ENCODE measurements at places on chromosomes 4 and X. TPM values are rescaled to one million over a fixed set of nuclear protein-coding genes. Genes with fewer than 3 reads are reported as not detected.

PDS5A gene
- 111 TPM for total RNA-seq

HHIP gene
- not detected for total RNA-seq

C4orf54 gene
- not detected for total RNA-seq

SRPX gene
- not detected for total RNA-seq

SPOCK3 gene
- not detected for total RNA-seq

SGMS2 gene
- total RNA-seq: 0.42 TPM

CDS1 gene
- 0.22 TPM for total RNA-seq

TBL1X gene
- total RNA-seq: 52.8 TPM

FOXR2 gene
- total RNA-seq: not detected

SMR3B gene
- not detected for total RNA-seq

CDKL2 gene
- total RNA-seq: 2.2 TPM

GRCh38 chr4:18570370-18570769, 548.8 kb upstream of the LCORL start:
- DNase-seq: no peak

- DNase-seq: peak; percentile 36
Observed at GRCh38 chr4:140243278-140243753, 89.3 kb upstream of the MAML3 start.

- DNase-seq: no peak
Observed at GRCh38 chr4:25863831-25864418, 1.1 kb upstream of the SEL1L3 start.

DNA sequence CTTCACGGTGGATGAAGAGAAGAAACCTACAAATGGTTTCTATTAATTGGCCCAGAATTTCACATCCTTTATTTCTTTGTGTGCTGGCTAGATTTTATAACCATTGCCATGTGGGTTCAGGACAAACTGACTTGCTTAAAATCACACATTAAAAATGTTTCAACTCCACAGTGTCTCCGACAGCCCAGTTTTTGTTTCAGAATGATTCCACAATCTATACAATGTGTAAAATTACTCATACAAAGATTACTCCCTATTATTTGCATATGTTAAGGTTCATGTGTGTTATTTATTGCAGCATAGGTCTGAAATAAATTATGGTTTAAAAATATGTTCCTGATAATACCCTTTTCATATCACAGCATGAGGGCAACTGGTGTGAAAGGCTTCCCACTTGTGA, 20.6 kb downstream of the DCHS2 start:
- no peak for DNase-seq

DNA sequence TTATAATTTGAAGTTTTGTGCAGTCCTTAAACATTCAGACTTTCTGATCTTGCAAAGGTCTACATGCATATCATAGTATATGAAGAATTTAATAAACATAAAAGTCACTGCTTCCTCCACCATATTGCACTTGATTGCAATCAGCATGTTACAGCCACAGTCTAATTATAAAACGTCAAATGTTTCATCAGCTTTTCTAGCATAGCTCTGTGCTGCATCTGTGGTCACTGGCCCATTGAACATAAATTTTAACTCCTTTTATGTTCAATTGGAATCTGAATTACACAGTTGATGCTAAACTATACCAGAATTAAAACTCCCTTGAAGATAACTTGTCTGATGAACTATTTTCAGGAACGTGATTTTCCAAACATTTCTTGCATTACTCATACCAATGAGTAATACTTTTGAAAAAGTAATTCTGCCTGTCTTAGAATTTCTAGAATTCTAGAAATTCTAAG, 329.1 kb downstream of the GALNTL6 start:
- DNase-seq: no peak

DNA sequence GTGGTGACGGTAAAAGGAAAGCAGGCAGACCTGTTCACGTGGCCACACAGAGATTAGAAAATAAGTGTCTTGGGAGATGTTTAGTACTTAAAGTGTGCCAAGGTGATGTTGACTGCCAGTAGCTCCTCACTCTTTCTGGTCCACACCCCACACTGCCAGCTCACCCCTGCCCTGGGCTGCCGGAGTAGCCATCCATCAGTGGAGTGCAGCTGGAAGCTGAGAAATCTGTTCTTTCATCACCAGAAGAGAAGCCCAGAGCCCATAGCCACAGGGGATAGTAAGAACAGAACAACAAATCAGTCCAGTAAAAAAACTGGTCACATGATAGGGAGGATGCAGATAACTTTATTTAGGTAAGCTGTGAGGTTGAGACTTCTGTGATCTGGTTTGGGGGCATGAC, 64.1 kb downstream of the WWC2 start:
- no peak for DNase-seq

GRCh38 chrX:118904218-118904617, 70.2 kb upstream of the LONRF3 start:
- no peak for DNase-seq

DNA sequence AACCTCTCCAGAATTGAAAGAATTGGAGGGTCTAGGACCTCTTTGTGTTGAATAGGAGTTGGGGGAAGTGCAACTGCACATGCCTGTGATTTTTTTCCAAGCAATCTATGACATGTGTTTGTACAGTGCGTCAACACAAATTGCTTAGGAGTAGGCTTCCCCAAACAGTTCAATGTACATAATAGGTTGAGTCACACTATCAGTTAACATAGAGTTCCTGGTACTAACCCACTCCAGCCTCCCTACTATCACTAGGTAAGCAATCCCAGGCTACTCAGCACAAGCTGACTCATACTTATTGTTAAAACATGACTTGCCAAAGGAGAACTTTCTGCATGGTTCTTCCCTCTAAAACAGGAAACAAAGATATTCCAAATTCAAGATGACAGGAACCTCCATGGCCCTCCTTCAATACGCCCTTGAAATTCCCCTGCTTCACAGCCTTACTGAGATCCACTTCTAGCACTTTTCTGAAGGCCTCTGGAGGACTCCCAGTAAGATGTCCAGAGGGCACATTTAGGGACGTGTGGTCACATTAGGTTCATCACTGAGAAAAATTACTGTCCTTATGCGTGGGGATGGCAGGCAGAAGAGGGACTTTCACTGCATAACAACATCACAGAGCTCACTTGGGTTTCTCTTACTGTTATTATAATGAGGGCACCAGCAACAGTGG, 8.4 kb upstream of the VSIG1 start:
- no peak for DNase-seq

GRCh38 chrX:153522259-153522658, 4.8 kb downstream of the ATP2B3 start:
- no peak for DNase-seq

DNA sequence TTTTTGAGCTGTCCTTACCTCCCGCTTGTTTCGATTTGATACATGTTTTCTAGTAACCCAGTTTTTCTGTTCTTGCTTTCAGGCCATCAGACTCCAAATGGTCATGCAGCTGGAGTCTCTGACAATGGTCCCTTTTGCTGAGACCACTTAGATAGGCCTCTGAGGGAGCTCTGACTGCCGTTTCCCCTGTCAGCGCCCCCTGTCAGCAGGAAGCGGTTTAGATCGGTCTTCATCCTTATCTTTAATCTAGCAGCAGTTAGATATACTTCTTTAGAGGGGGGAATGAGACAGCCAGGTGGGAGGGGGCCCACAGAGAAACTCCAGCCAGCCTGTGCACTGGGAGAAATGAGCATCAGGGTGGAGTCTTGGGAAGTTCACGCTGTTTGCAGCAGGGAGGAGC, 457.9 kb downstream of the GPAT3 start:
- DNase-seq: no peak

- DNase-seq: no peak
Observed at GRCh38 chrX:3518870-3519269, 172.4 kb upstream of the MXRA5 start.

GRCh38 chr4:173288296-173288695, 45.9 kb downstream of the HMGB2 start:
- DNase-seq: peak; percentile 80

- no peak for DNase-seq
Observed at GRCh38 chrX:136572030-136572429, 40.0 kb downstream of the VGLL1 start.

DNA sequence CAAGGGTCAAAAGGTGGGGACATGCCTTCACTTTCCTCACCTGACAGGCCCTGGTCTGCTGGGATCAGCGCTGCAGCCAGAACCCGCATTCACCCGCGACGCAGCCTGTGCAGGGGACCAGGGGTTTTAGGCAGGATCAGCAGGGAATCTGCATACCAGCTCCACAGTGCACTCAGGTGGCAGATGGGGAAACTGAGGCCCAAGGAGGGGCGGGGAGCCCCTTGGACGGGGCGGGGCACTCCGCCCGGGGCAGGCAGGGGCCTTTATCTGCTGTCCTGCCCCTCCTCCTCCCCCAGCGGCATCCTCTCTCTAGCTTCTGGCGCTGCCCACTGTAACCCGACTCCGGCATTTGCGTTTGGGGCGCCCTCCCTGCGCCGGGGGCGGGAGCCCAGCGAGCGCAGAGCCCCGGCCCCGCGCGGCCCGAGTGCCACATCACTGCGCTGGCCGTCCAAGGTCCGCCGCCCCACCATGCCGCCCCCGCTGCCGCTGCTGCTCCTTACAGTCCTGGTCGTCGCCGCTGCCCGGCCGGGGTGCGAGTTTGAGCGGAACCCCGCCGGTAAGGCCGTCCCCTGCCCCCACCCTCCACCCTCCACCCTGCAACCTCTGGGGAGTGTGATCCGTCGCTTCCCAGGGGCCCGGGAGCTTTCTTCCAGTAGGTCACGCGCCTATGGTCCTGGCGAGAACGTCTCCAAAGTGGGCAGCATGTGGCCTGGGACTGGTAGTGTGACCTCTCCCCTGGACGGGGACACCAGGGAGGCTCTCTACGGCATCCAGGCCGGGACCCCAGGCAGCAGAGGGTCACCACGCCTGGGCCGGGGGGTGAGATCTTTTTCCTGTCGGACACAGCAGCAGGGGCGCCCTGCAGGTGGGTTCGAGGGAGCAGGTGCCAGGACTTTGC, at the start of gene CPZ:
Gene CPZ, plus strand, starts transcription at position 400 of the 898 bp plus-strand sequence. Its CDS starts 69 bp downstream, at position 469.
- no peak for DNase-seq

DNA sequence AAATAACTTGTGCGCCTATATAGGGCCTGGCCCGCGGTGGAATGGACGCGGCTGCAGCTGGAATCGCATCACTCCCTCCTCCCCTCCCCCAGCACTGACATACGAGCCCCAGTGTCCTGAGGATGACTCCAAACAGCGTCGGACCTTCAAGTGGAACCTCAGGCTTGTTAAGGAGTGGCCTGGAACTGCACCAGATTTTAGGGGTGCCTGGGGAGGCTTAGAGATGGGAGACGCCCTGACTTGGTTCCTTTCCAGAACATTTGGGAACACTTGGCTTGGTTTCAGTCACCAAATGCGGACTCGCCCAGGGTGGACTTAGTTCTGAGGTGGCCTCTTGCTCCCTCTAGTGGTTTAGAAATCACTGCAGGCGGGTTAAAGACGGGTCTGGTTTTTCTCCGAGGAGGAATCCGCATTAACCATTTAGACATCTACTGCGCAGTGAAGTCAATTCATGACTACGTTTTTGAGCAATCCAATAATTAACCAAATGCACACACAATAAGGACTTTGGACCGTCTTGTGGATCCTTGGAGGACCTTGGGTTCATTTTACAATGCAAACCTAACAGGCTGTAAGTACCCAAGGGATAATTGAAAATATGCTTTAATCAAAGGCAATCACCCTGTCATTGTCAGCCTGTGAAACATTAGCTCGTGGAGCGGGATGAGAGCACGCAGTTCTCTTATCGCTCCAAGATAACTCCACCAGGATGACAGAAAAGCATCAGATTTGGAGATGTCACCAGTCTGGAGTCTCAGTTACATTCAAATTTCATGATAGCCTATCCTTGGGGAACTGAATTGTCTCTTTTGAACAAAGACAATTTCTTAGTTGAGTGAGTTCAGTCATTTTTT, 11.2 kb upstream of the PDGFRA start:
- peak; percentile 62 for DNase-seq

DNA sequence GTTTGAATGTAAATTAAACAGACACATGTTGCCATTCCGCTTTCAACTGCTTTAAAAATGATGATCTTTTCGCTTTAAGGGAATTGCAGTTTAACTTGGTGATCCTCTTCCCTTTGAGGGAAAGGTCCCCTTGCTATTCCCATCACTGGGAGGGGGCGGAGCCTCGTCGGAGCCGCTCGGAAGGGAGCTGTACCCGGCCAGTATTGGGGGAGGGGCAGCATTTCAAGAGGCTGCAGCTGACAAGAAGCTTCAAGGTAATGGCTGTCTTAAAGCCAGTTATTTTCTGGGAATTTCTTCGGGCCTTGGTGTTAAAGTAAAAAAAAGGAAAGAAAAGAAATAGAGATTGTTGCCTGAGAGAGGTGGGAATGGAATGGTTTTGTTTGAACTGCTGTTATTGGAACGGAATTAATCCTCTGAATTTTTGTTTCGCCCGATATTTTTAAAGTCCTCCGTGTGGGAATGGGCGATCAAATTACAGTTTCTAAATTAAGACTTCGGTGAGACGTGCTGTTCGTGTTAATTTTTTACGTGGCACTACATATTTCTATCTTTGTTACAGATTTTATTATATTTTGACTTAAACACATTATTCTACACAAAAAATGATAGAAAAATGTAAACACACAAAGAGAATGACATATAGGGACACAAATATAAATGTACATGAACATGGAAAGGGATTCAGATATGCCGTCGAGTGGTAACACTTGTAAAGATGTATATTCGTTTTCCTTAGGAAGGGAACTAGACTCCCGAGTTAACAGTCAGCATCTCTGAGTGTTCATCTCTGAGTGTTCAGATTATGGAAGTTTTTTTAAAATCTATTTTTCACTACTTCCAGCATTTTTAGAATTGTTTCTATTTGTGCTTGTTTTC, 9.2 kb downstream of the PWWP3B start:
- DNase-seq: no peak

- DNase-seq: no peak
Observed at GRCh38 chrX:49198540-49199314, 1.3 kb downstream of the SYP start.

DNA sequence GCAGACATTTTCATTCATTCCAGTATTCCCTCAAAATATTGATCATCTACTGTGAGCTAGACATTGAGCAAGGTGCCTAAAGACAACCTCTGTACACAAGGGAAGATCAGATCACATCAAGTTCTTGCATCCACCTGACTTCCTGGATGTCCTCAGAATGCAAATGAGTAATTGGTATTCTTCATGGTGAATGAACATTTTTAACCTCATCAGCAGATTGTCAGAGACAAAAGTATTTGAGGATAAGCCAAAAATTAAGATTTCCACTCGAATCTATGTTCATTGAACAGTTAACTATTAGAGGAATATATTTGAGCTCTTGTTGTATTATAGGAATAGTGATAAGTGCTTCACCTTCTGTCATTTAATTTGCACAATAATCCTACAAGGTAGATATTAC, 1.3 kb downstream of the SMARCAD1 start:
- no peak for DNase-seq

- no peak for DNase-seq
Observed at GRCh38 chr4:157005193-157005592, 33.6 kb upstream of the PDGFC start.

DNA sequence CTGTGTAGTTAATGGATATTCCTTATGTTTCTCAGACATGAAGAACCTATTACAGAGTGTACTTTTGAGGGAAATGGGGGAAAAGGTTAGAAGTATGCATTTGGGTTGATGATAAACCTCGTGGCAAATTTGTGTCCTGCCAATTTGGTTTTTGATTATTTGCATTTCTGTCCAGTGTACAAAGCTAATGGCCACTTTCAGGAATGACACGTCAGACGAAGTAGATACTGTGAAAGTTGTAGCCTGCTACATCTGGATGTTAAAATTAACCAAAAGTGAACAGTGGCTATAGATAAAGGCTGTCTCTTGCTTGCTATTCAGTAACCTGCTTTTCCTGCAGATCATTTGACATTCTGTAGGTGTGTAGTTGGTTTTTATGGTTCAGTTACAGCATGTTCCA, 1.0 kb downstream of the PRDX4 start:
- no peak for DNase-seq

Data from activated T-cell treated with anti-CD3 and anti-CD28 coated beads, Interleukin-2, amount 50 U/mL, for 72 hours (primary cell).